ENCODE measurements at places on chromosomes 4 and X.
A peak's percentile ranks its signal among the peaks of the same experiment; 100 is the strongest.

DNA sequence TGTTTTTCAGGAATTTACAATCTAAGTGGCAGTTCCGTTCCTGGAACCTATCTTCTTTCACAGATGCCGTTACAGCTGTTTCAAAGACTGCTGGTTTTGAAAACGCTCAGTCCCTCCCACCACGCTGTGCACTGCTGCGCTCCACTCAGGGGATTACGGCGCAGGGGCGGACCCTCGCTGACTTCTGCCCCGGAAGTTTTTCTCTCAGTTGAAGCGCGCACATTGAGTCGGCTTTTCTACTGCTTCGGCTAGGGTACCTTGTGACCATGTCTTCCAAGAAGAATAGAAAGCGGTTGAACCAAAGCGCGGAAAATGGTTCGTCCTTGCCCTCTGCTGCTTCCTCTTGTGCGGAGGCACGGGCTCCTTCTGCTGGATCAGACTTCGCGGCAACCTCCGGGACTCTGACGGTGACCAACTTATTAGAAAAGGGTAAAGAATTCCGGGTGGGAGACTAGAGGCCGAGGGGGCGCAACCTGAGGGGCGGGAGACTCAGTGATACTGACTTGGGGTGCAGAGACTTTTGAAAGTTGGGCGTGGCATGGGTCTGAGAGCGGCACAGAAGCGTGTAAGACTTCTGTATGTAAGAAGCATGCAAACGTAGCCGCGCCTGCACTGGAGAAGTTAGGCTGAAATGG lies 597 bp upstream of the NUDT6 start:
- no peaks in the 10 kb centered on the region for H3K36me3 ChIP-seq
- H3K4me1 ChIP-seq = no peaks in the 10 kb centered on the region
- DNase-seq = peak; percentile 89

DNA sequence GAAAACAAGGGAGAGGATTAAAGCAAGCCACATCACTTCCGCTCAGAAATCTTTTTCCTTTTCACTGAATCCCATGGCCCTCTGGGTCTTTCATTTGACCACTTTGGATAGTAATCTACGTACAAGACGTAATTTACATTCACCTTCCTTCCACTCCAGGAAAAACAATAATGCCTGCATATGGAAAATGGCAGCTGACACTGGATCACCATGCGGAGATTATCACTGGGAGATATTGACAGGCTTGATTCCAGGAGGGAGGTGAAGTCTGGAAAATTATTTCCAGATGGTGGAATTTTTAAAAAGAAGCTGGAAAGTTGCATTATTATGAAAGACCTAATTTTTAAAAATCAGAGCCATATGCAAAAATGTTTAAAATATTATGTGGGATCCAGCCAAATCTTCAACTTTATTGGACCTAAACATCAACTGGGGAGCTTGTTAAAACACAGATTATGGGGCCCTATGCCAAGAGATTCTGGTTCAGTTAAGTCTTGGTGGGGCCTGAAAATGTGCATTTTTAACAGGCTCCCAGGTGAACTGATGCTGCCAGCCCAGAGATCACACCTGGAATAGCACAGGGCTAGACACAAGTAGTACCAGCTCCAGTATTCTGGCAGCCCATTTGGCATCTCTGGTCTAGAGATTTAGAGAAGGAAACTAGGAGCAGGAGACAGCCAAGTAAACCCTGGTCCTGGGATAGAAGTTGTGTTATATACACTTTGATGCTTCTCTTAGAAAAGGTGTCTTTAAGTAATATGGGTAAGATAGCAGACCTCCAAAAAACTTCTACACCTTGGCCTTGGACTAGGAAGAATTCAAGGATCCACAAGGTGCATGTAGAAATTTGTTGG lies 290.3 kb upstream of the LDB2 start:
- peaks cover 5% of the 10 kb centered on the region for H3K4me1 ChIP-seq
- no peak for DNase-seq
- H3K36me3 ChIP-seq = no peaks in the 10 kb centered on the region
- H3K27me3 ChIP-seq = no peaks in the 10 kb centered on the region

GRCh38 chrX:15931362-15931761 lies 76.7 kb upstream of the AP1S2 start:
- no peaks in the 10 kb centered on the region for H3K27me3 ChIP-seq
- no peaks in the 10 kb centered on the region for H3K4me1 ChIP-seq
- no peaks in the 10 kb centered on the region for H3K36me3 ChIP-seq
- no peak overlapping the region for H3K4me3 ChIP-seq

GRCh38 chr4:150381609-150382008 lies 200.3 kb upstream of the MAB21L2 start:
- H3K4me1 ChIP-seq = no peaks in the 10 kb centered on the region
- H3K36me3 ChIP-seq = no peaks in the 10 kb centered on the region
- H3K27me3 ChIP-seq = no peaks in the 10 kb centered on the region
- no peak overlapping the region for H3K27ac ChIP-seq
- DNase-seq = no peak

GRCh38 chrX:9576059-9576458 lies 111.2 kb downstream of the TBL1X start:
- no peak overlapping the region for H3K4me3 ChIP-seq
- peaks cover 21% of the 10 kb centered on the region for H3K4me1 ChIP-seq
- H3K36me3 ChIP-seq = no peaks in the 10 kb centered on the region
- H3K27me3 ChIP-seq = no peaks in the 10 kb centered on the region
- no peak for DNase-seq

- no peaks in the 10 kb centered on the region for H3K36me3 ChIP-seq
- no peak overlapping the region for H3K4me3 ChIP-seq
- no peak for DNase-seq
- no peaks in the 10 kb centered on the region for H3K27me3 ChIP-seq
- no peak overlapping the region for H3K27ac ChIP-seq
- no peaks in the 10 kb centered on the region for H3K4me1 ChIP-seq
Measured at GRCh38 chr4:71296945-71297344, 41.9 kb upstream of the SLC4A4 start.

- H3K4me1 ChIP-seq = peaks cover 2% of the 10 kb centered on the region
- DNase-seq = no peak
- H3K27me3 ChIP-seq = no peaks in the 10 kb centered on the region
- no peak overlapping the region for H3K4me3 ChIP-seq
- H3K36me3 ChIP-seq = no peaks in the 10 kb centered on the region
Measured at GRCh38 chrX:15908603-15909290, 54.1 kb upstream of the AP1S2 start.

DNA sequence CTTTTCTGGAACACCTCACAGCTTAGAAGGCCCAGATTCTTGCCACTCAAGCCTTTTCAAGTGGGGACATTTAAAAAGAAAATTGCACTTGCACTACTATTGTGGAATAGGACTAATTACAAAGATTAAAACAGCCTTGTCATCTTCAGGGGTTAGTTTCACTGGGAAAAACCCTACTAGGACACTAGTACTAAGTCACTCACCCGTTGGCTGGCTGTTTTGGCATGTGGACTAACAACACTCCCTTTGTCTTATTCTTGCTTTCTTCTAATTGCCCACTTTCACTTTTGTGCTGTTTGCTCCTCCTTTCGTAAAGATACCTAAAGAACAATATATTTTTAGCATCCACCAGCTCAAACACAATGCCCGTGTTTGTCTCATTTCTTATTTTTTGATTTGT lies 200.9 kb upstream of the MID1 start:
- H3K4me1 ChIP-seq = no peaks in the 10 kb centered on the region
- no peaks in the 10 kb centered on the region for H3K27me3 ChIP-seq
- no peak for DNase-seq
- H3K27ac ChIP-seq = no peak overlapping the region

- no peaks in the 10 kb centered on the region for H3K27me3 ChIP-seq
- H3K4me3 ChIP-seq = no peak overlapping the region
- no peaks in the 10 kb centered on the region for H3K4me1 ChIP-seq
- no peak overlapping the region for H3K27ac ChIP-seq
- no peak for DNase-seq
- no peaks in the 10 kb centered on the region for H3K36me3 ChIP-seq
Measured at GRCh38 chr4:26713563-26714151, 129.8 kb downstream of the TBC1D19 start.

- no peak overlapping the region for H3K27ac ChIP-seq
- no peak for DNase-seq
- H3K36me3 ChIP-seq = no peaks in the 10 kb centered on the region
Measured at GRCh38 chr4:67436742-67437141, 108.6 kb downstream of the CENPC start.

GRCh38 chr4:184939978-184940377 lies 78.3 kb upstream of the HELT start:
- no peak for DNase-seq
- H3K27ac ChIP-seq = no peak overlapping the region
- no peak overlapping the region for H3K4me3 ChIP-seq
- no peaks in the 10 kb centered on the region for H3K27me3 ChIP-seq
- H3K36me3 ChIP-seq = no peaks in the 10 kb centered on the region

DNA sequence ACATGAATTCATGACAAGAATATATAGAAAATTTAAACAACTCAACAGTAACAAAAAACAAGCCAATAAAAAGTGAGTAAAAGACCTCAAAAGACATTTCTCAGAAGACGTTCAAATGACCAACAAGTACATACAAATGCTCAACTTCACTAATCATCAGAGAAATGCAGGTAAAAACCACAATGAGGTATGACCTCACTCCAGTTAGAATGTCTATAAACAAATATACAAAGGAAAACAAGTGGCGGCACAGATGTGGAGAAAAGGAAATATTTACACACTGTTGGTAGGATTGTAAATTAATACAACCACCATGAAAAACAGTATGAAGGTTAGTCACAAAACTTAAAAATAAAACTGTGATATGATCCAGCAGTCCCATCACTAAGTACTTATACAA lies 1033.1 kb downstream of the RAPGEF2 start:
- no peaks in the 10 kb centered on the region for H3K36me3 ChIP-seq
- no peaks in the 10 kb centered on the region for H3K4me1 ChIP-seq
- no peak for DNase-seq
- H3K4me3 ChIP-seq = no peak overlapping the region
- H3K27me3 ChIP-seq = no peaks in the 10 kb centered on the region

DNA sequence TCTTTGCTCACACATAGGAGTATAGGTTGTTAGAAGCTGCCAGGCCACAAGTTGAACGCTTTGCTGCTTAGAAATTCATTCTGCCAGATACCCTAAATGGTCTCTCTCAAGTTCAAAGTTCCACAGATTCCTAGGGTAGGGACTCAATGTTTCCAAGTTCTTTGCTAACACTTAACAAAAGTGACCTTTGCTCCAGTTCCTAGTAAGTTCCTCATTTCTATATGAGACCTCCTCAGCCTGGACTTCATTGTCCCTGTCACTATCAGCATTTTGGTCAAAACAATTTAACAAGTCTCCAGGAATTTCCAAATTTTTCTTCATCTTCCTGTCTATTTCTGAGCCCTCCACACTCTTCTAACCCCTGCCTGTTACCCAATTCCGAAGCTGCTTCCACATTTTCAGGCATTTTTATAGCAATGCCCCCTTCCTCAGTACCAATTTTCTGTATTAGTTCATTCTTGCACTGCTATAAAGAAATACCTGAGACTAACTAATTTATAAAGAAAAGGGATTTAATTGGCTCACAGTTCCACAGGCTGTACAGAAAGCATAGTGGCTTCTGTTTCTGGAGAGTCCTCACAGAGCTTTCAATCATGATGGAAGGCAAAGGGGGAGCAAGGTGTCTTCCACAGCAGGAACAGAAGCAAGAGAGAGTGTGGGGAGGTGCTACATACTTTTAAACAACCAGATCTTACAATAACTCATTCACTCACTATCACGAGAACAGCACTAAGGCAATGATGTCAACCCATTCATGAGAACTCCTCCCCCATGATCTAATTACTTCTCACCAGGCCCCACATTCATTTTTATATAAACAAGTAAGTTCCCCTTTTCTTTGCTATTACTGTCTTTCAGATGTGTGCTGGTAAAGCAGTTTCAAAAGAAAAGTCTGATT lies 11.5 kb upstream of the TLR1 start:
- H3K27me3 ChIP-seq = no peaks in the 10 kb centered on the region
- no peak for DNase-seq
- no peak overlapping the region for H3K27ac ChIP-seq
- H3K4me1 ChIP-seq = no peaks in the 10 kb centered on the region
- no peaks in the 10 kb centered on the region for H3K36me3 ChIP-seq

GRCh38 chrX:1883772-1884171 lies 268.9 kb downstream of the ASMT start:
- H3K36me3 ChIP-seq = no peaks in the 10 kb centered on the region
- H3K27me3 ChIP-seq = no peaks in the 10 kb centered on the region
- no peaks in the 10 kb centered on the region for H3K4me1 ChIP-seq
- no peak overlapping the region for H3K27ac ChIP-seq

- DNase-seq = no peak
- H3K36me3 ChIP-seq = no peaks in the 10 kb centered on the region
- H3K4me3 ChIP-seq = no peak overlapping the region
- no peaks in the 10 kb centered on the region for H3K27me3 ChIP-seq
Measured at GRCh38 chr4:155603360-155603891, 63.2 kb upstream of the GUCY1A1 start.

GRCh38 chr4:98568941-98569663 lies 89.3 kb downstream of the TSPAN5 start:
- H3K4me3 ChIP-seq = no peak overlapping the region
- no peak for DNase-seq
- no peaks in the 10 kb centered on the region for H3K27me3 ChIP-seq
- H3K4me1 ChIP-seq = peaks cover 14% of the 10 kb centered on the region

GRCh38 chr4:153322791-153323190 lies 21.7 kb upstream of the MND1 start:
- H3K4me3 ChIP-seq = no peak overlapping the region
- H3K36me3 ChIP-seq = peaks cover 11% of the 10 kb centered on the region
- H3K27ac ChIP-seq = no peak overlapping the region
- H3K27me3 ChIP-seq = no peaks in the 10 kb centered on the region

GRCh38 chrX:44022964-44023363 lies 49.8 kb upstream of the NDP start:
- H3K27me3 ChIP-seq = no peaks in the 10 kb centered on the region
- no peak for DNase-seq
- H3K4me1 ChIP-seq = no peaks in the 10 kb centered on the region
- no peak overlapping the region for H3K4me3 ChIP-seq
- H3K36me3 ChIP-seq = no peaks in the 10 kb centered on the region
- no peak overlapping the region for H3K27ac ChIP-seq

DNA sequence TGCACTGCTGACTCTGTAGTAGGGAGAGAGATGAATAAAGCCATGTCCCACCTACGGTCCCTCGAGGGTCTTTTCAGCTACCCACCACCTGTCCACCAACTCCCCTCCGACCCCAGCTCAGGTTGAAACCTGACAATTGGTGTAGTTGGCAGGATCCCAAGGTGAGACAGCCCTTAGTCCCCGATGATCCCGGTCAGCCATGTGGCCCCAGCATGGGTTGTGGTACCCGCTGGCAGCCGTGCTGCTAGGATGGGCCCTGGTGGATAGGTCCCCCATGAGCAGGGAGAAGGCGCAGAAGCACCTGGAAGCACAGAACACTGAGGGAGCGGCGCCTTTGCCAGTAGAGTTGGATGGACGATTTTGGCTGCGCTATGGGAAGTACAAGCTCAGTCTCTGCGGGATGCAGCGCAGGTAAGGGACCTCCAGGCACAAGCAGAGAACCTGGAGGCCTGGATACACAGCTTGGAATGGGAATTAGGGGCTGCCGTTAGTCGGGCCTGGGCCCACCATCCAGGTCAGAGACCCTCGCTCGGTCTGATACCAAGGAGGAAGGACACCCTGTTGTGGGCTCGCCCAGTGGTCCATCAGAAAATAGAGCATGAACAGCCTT lies 694.6 kb upstream of the AGA start:
- H3K27ac ChIP-seq = no peak overlapping the region
- no peak for DNase-seq
- H3K4me3 ChIP-seq = no peak overlapping the region
- H3K36me3 ChIP-seq = no peaks in the 10 kb centered on the region
